ENCODE measurements at places on chromosomes 7 and 10.

DNA sequence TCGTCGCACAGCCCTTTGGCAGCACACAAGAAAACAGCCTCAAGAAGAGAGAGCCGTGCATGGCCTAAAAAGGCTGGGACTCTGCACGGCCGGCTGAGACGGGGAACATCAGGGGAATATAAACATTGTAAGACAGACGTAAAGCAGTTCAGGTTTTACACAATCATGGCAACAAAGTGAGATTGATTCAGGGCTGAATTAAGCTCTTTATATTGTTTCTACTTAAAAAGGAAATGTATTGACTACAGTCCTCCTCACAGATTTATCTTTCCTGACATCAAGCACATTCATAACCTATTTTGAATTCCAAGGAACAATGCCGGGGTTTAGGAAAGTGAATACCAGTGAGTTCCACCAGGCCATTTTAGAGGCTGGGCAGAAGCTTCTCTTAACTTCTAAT lies 25.2 kb downstream of the SORBS1 start:
- no peak for DNase-seq
- H3K27ac ChIP-seq: no peak overlapping the region
- H3K4me3 ChIP-seq: no peak overlapping the region
- no peaks in the 10 kb centered on the region for H3K36me3 ChIP-seq
- H3K27me3 ChIP-seq: no peaks in the 10 kb centered on the region

- H3K36me3 ChIP-seq: no peaks in the 10 kb centered on the region
- no peak overlapping the region for H3K27ac ChIP-seq
- DNase-seq: peak; percentile 10
- H3K4me1 ChIP-seq: peaks cover 8% of the 10 kb centered on the region
These were observed 6.9 kb downstream of the GHRHR start for GRCh38 chr7:30970594-30971094.

DNA sequence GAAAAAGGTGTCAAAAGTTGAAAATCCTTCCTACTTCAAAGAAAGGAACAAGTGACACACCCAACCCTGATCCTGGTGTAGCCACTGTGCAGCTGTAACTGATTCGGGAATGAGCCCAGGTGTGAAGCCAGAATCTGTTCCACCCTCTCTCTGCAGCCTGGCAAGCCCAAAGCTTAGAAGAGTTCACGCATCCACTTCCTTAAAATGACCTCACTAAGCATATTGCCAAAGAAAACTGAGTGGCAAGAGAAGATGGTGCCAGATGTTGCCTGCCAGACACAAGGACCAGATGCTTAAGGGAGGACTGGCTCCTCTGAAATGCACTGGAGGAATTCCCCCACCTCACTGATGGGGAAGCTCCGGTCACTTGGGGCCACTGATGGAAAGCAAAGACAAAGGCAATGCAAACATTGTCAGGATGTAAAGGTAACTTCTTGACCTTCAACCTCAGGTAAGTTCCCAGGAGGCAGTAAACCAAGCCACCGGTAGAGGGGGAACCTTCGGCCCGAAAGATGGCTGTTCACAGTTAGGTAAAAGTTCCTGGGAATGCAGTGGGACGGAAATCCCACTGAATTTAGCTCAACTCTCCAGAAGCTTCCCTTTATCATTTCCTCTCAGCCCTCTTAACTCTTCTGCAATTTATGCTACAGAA lies 554.9 kb downstream of the KCNMA1 start:
- no peak for DNase-seq
- H3K27ac ChIP-seq: no peak overlapping the region
- peaks cover 10% of the 10 kb centered on the region for H3K36me3 ChIP-seq
- 0 out of 2 replicates have a peak, but pooled peaks cover 7% of the 10 kb centered on the region for H3K4me1 ChIP-seq

GRCh38 chr10:36345807-36346206 lies 703.7 kb upstream of the FZD8 start:
- H3K4me1 ChIP-seq: peaks cover 28% of the 10 kb centered on the region
- no peaks in the 10 kb centered on the region for H3K27me3 ChIP-seq
- H3K27ac ChIP-seq: no peak overlapping the region
- H3K4me3 ChIP-seq: no peak overlapping the region
- peak; percentile 42 for DNase-seq

DNA sequence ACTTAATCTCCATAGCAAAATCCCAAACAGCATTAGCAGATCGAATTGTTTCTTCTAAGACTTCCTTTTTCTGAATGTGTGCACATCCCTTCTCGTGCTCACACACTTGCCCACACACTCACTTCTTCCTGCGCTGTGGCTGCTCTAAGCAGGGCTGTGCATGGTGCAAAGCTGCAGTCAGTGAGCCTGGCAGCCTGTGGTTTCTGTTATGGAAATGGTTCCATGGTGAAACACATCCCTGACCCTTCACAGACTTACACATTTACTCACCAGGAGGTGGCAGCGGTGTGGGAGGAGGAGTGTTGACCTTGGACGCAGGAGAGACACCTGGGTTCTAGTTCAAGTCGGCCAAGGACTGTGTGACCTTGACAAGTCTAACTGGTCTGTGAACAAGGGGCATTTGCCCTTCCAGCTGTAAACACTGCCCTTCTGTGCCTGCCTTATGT lies 24.9 kb downstream of the MTURN start:
- H3K4me3 ChIP-seq: no peak overlapping the region
- H3K36me3 ChIP-seq: no peaks in the 10 kb centered on the region
- H3K27ac ChIP-seq: no peak overlapping the region
- H3K27me3 ChIP-seq: no peaks in the 10 kb centered on the region
- DNase-seq: peak; percentile 46
- peaks cover 31% of the 10 kb centered on the region for H3K4me1 ChIP-seq

- no peaks in the 10 kb centered on the region for H3K36me3 ChIP-seq
- no peaks in the 10 kb centered on the region for H3K4me1 ChIP-seq
- no peak within 1 kb of the TSS for H3K4me3 ChIP-seq
These were observed at the start of gene ADGRA1 for GRCh38 chr10:133087679-133088178. ADGRA1 (plus strand) TSS chr10:133087924; CDS start chr10:133088910, 986 bp downstream.

DNA sequence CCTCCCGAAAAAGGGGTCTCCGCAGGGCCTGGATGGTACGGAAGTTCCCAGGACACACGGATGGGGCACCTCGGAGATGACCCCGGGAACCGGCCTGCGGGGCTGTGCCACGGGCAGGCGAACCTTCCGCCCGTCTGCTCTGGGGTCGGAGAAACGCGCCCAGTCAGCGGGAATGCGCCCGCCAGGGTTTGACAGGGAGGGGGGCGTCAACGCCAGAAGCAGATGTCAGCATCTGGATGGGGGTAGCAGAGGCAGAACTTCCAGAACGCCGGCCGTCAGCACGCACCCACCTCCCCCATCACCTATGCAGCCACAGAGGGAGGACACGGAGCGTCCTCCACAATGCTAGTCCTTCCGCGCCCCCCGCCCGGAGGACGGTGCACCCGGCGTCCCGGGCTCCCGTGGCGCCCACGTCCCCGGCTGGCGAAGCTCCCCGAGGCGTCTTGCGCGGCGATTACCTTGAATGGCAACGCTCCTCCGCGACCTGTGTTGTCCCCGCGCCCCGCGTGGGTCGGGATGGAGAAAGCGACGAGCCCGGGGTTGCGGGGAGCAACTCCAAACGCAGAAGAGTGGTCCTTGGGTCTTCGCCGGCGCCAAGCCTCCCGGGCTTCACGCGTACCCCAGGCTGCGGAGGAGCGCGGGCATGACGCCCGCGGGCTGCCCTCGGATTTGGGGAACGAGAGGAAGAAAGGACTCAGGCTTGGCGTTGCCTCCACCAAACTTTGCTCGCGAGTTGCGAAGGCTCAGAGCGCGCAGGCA lies 561 bp downstream of the FGFR2 start:
- DNase-seq: no peak
- H3K27ac ChIP-seq: no peak overlapping the region
- H3K36me3 ChIP-seq: no peaks in the 10 kb centered on the region
- peak overlapping the region; percentile 46 for H3K4me3 ChIP-seq
- H3K4me1 ChIP-seq: 0 out of 2 replicates have a peak, but pooled peaks cover 3% of the 10 kb centered on the region

DNA sequence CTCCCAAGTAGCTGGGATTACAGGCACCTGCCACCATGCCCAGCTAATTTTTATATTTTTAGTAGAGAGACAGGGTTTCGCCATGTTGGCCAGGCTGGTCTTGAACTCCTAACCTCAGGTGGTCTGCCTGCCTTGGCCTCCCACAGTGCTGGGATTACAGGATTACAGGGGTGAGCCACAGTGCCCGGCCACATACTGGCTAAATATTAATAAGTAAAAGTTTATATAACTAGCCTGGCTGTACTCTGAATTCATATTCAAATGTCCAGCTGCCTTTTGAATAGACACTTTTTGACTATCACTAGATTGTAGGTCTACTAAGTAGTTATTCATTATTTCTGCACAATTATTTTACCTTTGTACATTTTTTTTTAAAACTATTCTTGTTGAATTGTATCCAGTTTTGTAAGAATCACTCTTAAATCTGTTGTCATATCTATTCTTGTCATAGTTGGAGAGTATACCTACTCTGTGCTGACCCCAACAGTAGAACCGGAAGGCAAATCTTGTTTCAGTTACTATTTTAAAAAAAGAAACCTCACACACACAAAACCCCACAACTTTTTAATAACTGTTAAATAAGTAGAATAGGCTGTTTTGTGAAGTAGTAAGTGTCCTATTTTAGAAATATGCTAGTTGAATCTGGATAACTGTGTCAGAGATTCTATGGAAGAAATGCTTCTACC lies 29.6 kb downstream of the MINPP1 start:
- no peaks in the 10 kb centered on the region for H3K27me3 ChIP-seq
- peaks cover 8% of the 10 kb centered on the region for H3K4me1 ChIP-seq
- no peak for DNase-seq
- H3K4me3 ChIP-seq: no peak overlapping the region

GRCh38 chr10:27041196-27041595 lies 59.1 kb downstream of the ANKRD26 start:
- DNase-seq: no peak
- no peaks in the 10 kb centered on the region for H3K4me1 ChIP-seq
- H3K4me3 ChIP-seq: no peak overlapping the region
- H3K27ac ChIP-seq: no peak overlapping the region

DNA sequence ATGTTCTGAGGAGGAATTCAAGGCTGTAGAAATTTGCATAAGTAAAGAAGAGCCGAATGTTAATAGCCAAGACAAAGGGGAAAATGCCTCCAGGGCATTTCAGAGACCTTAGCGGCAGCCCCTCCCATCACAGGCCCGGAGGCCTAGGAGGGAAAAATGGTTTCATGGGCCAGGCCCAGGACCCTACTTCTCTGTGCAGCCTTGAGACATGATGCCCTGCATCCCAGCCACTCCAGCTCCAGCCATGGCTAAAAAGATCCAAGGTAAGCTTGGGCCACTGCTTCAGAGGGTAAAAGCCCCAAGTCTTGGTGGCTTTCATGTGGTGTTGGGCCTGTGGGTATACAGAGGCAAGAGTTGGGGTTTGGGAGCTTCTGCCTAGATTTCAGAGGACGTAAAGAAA lies 225.7 kb downstream of the ARHGAP12 start:
- no peak for DNase-seq
- no peak overlapping the region for H3K4me3 ChIP-seq

- H3K4me3 ChIP-seq: no peak overlapping the region
- H3K27ac ChIP-seq: no peak overlapping the region
- no peaks in the 10 kb centered on the region for H3K4me1 ChIP-seq
- H3K36me3 ChIP-seq: no peaks in the 10 kb centered on the region
These were observed 1377.4 kb downstream of the XPNPEP1 start for GRCh38 chr10:108545921-108546320.

DNA sequence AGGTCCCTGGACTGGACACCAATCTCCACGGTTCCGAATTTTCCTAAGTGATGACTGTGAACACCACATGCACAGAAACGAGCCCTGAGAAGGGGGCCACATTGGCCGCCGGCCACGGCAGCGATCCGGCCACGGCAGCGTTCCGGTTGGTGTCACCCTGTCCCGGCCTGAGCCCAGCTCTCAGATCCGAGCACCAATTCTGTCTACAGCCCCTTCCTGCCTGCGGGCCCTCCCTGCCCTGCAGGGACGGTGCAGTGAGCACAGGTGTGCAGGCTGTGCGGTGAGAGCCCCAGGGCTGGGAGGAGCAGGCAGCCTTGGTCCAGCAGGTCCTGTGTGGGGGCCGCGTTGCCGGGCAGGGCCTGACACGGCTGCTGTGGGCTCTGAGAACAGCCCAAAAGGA lies 29.7 kb upstream of the GPR146 start:
- no peaks in the 10 kb centered on the region for H3K4me1 ChIP-seq
- no peaks in the 10 kb centered on the region for H3K36me3 ChIP-seq
- H3K4me3 ChIP-seq: no peak overlapping the region
- DNase-seq: no peak
- no peaks in the 10 kb centered on the region for H3K27me3 ChIP-seq
- H3K27ac ChIP-seq: no peak overlapping the region

- H3K27me3 ChIP-seq: no peaks in the 10 kb centered on the region
- H3K27ac ChIP-seq: no peak overlapping the region
- peaks cover 36% of the 10 kb centered on the region for H3K4me1 ChIP-seq
- no peak overlapping the region for H3K4me3 ChIP-seq
These were observed 153.5 kb upstream of the ITGB1 start for GRCh38 chr10:33111488-33112051.

DNA sequence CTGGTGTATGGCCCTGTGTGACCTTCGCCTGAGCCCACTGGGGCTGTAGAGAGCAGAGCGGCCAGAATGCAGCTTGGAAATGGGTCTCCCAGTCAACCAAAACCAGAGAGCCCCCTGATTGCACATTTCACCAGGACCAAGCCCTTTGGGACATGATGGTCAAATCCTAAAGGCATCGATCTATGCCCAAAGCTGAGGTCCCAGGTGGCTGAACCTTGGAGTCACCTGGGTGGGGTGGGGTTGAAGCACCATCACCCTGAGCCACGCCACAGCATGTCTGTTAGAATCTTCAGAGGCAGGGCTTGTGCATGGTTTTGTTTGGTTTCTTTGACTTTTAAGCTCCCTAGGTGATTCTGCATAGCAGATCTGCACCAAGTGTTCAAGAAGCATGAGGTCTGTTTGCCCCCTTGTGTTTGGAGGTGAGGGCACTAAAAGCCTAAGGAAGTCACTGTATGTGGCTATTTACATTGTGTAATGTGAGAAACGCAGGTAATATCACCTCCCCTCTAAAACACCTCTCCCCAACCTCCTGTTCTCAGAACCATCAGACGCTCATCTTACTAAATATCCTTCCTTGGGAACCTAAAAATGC lies 9.6 kb downstream of the PKD1L1 start:
- H3K27me3 ChIP-seq: no peaks in the 10 kb centered on the region
- H3K4me1 ChIP-seq: peaks cover 14% of the 10 kb centered on the region

- no peak overlapping the region for H3K4me3 ChIP-seq
- H3K27me3 ChIP-seq: no peaks in the 10 kb centered on the region
- no peak for DNase-seq
- H3K4me1 ChIP-seq: no peaks in the 10 kb centered on the region
- no peaks in the 10 kb centered on the region for H3K36me3 ChIP-seq
These were observed 41.4 kb downstream of the STAM start for GRCh38 chr10:17685233-17685840.

DNA sequence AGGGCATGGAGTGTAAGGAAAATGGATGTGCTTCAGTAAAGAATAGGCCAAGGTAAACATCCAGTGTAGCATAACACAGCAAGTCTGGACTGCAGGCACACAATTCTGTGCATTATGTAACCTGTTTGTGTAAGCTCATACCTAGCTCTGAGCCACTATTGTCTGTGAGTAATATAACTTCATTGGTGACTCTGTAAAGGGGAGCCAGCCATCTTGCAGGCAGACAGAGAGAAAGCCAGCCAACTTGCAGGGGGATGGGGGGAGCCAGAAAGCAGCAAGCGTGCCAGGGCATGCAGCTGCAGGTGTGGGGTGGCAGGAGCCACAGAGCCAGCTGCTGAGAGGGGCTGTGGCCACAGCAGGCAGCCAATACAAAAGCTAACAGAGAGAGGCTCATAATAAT lies 449.2 kb downstream of the IPMK start:
- no peak overlapping the region for H3K27ac ChIP-seq
- H3K36me3 ChIP-seq: no peaks in the 10 kb centered on the region
- H3K4me3 ChIP-seq: no peak overlapping the region

- peak; percentile 28 for DNase-seq
- H3K27me3 ChIP-seq: no peaks in the 10 kb centered on the region
- peaks cover 23% of the 10 kb centered on the region for H3K4me1 ChIP-seq
- H3K36me3 ChIP-seq: no peaks in the 10 kb centered on the region
- peak overlapping the region; percentile 24 for H3K27ac ChIP-seq
These were observed 559 bp upstream of the STEAP2 start for GRCh38 chr7:90210981-90211380.

Data from PC-3 (cell line).